SJSA1 (cell line): ENCODE measurements at places on chromosomes 2 and 18. TPM values are rescaled to one million over a fixed set of nuclear protein-coding genes. Genes with fewer than 3 reads are reported as not detected.
A peak's percentile ranks its signal among the peaks of the same experiment; 100 is the strongest.

The IFIH1 gene
- 2.7 and 2.8 TPM in 2 replicates for total RNA-seq

- no peak for DNase-seq
These were observed 41.5 kb downstream of the CWC22 start for GRCh38 chr2:179965291-179966258.

DNA sequence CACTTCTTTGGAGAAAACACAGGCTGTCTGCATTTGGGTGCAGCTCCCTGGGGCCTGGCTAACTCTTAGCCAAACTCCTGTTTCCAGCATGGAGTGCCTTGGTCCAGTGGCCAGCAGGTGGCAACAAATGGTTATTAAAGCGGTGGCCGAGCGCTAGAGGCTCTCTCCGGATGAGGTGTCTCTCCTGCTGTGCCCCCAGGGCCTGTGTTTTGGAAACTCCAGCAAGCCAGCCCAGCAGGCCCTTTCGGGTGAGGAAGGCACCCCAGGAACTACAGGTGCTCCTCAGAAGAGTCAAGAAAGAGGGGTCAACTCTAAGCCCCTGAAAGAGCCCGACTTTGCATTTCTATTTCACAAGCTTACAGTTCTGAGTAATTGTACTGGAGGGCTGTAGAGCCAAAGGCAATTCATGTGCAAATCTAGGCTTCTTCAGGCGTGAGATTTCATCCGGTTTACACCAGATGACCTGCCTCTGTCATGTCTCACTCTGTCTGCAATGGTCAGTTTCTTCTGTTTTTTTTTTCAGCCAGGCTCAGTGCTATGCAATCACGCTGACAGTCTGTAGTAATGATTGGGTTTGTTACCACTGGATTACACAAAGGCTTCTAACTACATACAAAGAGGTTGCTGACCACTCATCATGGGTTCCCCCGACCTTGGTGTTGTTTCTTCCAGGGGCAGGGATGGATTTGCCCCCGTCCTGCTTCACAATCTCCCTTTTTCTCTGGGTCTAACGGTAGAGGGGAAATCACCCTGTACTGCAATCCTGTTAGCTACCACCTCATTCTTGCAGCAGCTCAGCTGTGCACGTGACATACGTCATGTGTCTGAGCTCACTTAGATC, 7.6 kb upstream of the CHRNA1 start:
- peak; percentile 84 for DNase-seq

- no peak for DNase-seq
These were observed 188.8 kb downstream of the SETBP1 start for GRCh38 chr18:44869533-44869932.

- DNase-seq, result no peak
These were observed 35.4 kb upstream of the FSHR start for GRCh38 chr2:49189512-49190225.

DNA sequence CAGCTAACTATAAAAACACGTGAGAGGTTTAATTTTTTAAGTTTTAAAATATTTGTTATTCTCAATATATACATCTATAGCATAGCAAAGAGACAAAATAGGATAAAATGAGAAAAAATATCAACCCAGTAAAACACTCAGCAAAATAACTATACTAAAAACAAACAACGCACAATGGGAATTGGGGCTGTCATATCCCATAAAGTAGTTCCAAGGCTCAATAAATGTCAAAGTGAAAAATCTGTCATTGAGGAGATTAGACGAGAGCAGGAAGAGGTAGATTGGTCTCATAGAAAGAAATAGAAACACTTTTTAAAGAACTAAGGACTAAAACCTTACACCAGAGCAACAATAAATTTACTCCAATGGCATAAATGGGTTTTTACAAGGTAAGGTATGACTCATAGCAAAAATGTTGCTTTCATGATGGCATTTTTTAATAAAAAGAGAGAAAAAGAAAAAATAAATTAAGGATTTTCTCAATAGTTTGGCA, 153.7 kb downstream of the EVA1A start:
- DNase-seq, result no peak

The AQP12B gene
- not detected in 2 replicates for total RNA-seq

GRCh38 chr2:20596193-20596972, 54.5 kb downstream of the HS1BP3 start:
- no peak for DNase-seq

- no peak for DNase-seq
These were observed 326.3 kb upstream of the ZNF521 start for GRCh38 chr18:25678221-25678620.

DNA sequence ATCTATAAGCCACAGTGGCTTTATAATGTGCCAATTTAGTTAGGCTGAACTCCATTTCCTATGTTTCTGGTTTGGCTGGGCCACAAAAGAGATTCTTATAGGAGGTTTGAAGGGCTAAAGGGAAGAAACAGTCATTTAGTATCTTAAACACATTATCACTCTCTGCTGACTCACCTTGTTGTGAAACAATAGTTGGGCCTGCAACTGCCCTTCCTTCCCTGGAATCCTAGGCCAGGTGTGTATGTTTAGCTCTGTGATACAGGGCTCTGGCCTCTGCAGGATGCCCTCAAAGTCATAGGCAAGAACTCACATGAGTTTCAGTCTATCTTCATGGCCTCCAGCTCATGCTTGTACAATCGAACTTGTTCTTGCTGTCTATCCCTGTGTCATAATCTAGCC, 400.0 kb upstream of the CELF4 start:
- no peak for DNase-seq

- no peak for DNase-seq
These were observed 37.6 kb upstream of the B3GNT7 start for GRCh38 chr2:231357931-231358330.

GRCh38 chr2:70091816-70092215, 4.5 kb downstream of the PCBP1 start:
- no peak for DNase-seq

DNA sequence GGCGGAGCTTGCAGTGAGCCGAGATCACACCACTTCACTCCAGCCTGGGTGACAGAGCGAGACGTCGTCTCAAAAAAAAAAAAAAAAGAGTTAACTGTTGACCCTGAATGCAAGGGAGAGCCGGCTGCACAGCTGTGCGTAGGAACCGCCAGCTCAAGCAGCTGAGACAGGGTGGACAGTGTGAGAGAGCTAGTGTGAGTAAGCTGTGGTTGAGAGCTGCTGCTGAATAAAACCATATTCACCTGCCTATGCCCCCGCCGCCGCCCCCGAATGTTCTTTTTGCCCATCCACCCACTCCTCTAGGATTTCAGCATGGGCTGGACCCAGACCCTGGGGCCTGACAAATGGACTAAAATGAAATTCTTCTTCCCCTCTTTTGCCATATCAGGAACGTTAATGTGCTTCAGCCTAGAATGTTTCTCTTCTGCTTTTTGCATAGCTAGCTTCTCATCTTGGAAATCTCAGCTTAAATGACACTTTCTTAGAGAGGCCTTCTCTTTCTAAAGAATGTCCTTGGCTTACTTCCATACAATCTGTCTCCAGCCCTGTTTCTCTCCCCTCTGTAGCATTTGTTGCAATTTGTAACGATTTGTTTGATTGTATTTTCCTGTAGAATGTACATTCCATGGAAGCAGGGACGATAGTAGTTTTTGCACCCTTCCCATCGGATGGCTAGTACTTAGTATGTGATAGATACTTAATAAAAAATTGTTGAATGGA, 142.7 kb downstream of the KLHL14 start:
- DNase-seq, result no peak

DNA sequence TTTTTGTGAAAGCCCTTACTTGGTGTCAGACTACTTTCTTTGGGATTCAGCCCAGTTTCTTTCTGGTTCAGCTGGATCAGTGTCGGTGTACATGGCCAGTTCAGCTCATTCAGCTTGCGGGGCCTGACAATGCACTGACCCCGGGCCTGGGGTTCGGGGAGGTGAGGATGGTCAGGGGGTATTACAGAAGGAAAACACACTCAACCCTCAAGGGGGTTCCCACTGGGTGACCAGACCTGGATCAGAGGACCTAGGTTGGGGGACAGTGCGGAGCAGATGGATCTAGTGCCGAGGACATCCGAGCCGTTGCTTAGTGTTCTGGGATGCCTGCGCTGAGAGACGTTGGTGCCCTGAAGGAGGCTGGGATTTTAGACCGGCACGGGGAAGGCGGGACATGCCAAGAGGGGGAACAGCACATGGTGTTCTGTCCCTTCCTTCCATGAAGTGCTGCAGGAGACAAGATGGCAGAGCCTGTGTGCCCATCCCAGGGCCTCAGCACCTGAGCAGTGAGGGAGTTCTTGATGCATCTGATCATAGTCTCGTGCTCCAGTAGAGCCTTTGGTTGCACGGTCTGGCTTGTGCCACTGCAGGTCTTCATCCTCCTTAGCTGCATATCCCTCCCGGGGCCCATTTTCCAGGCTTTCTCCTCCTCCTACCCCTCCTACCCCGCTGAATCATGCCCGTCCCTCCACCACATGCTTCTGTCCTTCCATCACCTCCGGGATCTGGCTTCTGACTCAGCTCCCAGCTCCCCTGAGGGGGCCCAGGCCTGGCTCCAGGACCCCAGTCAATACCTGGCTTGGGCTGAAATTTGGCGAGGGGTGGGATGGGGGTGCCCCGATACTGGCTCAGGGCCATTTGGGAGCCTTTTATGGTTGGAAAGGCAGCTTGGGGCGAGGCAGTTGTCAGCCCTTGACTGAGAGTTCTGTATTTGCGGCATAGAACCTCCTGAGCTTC, 18.0 kb downstream of the SPEG start:
- DNase-seq, result peak; percentile 81

DNA sequence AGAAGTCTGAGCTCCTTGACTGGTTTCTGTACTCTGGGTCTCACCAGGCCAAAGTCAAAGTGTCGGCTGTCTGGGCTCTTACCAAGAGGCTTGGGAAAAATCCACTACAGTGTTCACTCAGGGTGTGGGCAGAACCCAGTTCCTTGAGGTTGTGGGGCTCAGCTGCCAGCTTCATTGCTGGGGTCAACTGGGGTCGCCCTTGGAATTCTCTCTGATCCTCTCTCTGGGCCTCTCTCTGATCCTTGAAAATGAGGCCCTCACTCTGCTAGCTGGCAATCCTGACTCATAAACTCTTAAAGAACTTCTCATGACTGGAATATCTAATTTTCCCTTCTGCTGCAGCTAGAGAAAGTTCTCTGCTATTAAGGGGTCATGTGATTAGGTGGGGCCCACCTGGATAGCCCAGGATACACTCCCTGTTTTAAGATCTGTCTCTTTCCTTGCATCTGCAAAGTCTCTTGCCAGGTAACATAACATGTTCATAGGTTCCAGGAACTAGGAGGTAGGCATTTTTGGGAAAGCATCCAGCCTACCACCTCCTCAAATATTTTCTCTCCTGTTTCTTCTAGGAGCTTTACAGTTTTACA, 66.3 kb downstream of the SP110 start:
- DNase-seq, result no peak

DNA sequence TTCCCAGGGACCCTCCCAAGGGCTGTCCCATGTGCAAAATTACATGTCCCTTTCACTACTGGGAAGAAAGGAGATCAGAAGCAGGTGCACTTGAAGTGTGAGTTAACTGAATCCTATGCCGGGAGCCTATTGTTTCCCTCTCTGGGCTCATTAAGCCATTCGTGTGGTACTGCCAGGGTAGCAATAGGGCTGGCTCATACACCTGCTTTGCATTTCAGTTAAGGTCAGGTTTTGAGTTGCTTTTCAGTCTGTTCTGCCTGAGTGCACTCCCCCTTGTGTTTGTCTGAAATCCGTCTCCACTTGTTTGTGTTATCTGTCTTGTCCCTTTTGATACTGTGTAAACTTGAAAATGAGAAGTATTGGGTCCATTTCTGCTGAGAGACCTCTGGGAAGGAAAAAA, 1232.6 kb upstream of the NRXN1 start:
- DNase-seq, result no peak

DNA sequence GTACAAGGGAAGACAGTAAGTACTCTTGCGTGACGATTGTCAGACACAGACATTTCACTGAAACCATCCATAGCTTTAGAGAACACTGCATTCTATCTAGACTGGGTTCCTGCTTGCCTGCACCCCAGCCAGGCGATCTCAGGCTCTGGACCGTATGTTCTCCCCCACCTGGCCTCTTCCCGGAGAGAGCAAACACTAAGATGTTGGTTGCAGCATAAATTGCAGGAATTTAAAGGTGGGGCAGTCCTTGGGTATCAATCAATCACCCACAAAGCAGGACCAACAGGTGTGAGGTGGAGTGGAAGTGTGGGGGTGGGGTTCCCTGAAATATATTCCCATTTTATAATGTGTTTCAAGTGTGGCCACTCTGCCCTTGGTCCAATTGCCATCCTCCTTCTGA, 103.6 kb upstream of the TGFA start:
- no peak for DNase-seq

- DNase-seq, result no peak
These were observed 20.5 kb upstream of the BCL2L11 start for GRCh38 chr2:111100087-111100764.

The ST8SIA5 gene
- under 0.01 TPM in 1 of 2 replicates, not detected in the other for total RNA-seq

GRCh38 chr18:63368611-63369010, 1.6 kb upstream of the KDSR start:
- no peak for DNase-seq

GRCh38 chr18:79770501-79770815, 27.3 kb upstream of the KCNG2 start:
- no peak for DNase-seq

DNA sequence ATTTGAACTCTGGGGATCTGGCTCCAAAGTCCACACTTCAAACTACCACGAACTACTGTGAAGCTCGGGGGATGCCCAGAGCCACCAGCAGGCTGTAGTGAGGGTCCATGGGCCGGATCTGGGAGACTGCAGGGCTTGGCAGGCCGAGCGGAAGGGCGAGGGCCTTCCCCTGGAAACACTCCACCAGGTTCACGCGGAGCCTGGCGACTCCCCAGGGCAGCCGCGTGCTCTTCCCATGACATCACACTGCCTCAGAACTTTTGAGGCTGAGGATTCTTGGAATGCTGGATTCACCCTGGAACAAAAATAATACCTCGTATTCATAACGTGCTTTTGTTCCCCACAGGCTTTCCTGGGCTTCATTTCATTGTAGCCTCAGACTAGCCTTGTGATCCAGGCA, 201.0 kb downstream of the SMAD7 start:
- DNase-seq, result no peak

- peak; percentile 69 for DNase-seq
These were observed 97.2 kb downstream of the SEPTIN10 start for GRCh38 chr2:109516445-109517117.

DNA sequence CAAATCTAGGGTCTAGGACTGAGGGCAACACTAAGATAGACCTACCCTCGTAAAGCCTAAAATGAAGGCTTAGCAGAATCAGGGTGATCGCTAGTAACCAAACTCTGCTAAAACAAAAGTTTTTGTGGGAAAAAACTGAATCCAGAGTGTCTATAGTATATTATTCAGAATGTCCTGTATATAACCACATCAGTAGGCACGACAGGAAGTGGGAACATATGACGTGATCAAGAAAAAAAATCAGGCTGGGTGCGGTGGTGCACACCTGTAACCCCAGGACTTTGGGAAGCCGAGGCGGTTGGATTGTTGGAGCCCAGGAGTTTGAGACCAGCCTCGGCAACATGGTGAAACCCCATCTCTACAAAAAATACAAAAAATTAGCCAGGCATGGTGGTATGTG, 106.1 kb downstream of the UGGT1 start:
- no peak for DNase-seq

- no peak for DNase-seq
These were observed 27.3 kb upstream of the C2orf66 start for GRCh38 chr2:196836440-196836839.

The BBS5 gene
- 3.4 and 4.3 TPM in 2 replicates for total RNA-seq

GRCh38 chr18:2997846-2998564, 14.9 kb downstream of the LPIN2 start:
- no peak for DNase-seq

- peak; percentile 85 for DNase-seq
These were observed at the start of gene OBSL1 for GRCh38 chr2:219571311-219572236. Gene OBSL1 (minus strand): TSS chr2:219571539. CDS start chr2:219571232, 307 bp downstream.

GRCh38 chr2:124814968-124815745, 790.1 kb downstream of the CNTNAP5 start:
- DNase-seq, result no peak

GRCh38 chr2:47810850-47811249, 27.9 kb downstream of the MSH6 start:
- DNase-seq, result no peak
